Activated T-cell treated with anti-CD3 and anti-CD28 coated beads, Interleukin-2, amount 50 U/mL, for 48 hours (primary cell): ENCODE measurements at places on chromosomes 3 and 15.

DNA sequence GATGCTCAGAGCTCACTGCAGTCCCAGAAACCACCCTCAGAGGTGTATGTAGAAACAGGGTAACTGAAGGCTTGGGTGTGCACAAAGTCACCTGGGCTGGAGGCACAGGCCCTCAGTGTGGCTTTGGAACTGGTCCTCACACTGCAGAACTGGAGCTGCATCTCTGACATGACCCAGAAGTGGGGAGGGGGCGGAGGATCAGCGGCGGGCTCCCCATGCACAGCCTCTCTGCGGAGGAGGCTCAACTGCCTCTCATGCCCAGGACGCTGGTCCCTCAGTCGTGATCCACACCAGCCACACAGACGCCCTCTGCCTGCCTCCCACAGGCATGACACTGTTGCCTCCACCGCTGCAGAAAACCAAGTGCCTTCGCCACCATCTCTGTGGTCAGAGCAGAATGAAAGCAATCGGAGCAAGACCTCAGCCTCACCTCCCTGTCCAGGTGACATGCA lies 73.7 kb downstream of the TM2D3 start:
- DNase-seq = no peak

- DNase-seq = no peak
These were observed 31.9 kb downstream of the NCK1 start for GRCh38 chr3:136893848-136894443.

DNA sequence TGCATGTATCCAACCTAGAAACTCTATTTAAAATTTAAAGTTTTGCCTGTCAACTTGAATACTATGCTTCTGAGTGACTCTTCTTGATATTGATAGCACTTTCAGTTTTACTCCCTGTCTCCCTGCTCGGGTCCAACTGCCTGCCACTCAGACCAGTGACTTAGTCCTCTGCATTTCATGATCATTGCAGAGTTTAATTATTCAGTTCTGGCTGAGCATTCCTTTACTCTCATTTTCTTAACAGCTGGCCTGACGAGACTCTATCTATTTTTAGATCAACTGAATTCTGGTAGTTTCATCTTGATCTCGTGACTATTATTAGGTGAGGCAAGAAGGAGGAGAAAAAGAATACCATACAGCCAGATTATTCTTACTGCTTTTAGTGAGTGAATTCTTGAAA lies 617.4 kb downstream of the SI start:
- no peak for DNase-seq

DNA sequence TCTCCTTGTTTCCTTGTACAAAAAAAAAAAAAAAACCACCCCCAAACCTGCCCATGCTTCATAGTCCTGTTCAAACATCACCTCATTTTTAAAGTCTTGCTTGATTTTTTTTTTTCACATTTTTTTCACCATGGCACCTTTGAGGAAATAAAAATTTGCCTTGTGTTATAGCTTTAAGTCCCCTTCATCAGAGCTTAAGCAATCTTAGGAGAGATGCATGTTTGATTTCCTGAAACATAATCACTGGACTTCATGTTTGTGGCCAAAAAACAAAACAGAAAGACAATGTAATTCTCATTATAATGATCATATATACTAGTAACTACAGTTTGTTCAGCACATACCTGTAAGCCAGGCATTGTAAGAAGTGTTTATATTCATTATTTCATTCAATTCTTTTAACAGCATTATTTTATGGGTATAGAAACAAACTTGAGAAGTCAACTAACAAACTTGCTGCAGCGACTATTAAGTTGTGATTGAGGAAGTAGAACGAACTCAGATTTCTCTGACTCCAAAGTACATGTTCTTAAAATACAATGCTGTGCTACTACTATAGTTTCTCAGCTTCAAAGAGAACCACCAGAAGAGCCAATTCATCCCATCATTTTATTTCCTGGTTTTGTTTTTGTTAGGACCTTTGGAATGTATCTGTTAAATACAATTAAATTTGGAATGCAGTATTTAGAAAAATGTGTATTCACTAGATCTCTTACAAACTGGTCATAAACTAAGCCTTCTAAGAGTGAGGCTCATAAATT lies 203.8 kb downstream of the TCF12 start:
- no peak for DNase-seq

DNA sequence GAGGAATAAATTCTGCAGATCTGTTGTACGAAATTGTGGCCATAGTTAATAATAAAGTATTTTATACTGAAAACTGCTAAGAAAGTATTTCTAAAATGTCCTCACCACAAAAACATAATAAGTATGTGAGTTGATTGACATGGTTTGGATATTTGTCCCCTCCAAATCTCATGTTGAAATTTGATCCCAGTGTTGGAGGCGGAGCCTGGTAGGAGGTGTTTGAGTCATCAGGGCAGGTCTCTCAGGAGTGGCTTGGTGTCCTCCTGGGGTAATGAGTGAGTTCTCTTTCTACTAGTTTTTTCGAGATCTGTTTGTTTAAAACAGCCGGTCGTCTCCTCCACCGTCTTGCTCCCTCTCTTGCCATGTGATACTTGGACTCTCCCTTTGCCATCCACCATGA lies 424.1 kb upstream of the KCNMB2 start:
- DNase-seq = peak; percentile 19

DNA sequence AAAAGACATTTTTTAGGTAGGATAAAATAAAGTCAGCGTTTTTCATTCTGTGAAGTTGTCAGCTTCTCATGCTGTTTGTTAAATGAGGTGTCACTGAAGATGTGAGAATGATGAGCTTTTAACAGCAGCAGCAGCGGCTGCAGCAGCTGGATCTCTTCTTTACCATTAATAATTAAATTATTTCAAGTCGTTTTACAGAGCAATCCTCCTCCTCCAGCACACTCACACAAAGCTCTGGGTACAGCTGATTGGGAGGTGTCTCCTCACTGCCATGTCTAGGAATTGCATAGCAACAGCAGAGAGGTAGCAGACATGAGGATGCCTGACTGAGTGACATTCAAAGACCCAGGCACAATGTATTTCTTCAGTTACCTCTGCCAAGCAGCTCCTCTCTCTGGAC lies 46.7 kb upstream of the PLAAT1 start:
- no peak for DNase-seq

DNA sequence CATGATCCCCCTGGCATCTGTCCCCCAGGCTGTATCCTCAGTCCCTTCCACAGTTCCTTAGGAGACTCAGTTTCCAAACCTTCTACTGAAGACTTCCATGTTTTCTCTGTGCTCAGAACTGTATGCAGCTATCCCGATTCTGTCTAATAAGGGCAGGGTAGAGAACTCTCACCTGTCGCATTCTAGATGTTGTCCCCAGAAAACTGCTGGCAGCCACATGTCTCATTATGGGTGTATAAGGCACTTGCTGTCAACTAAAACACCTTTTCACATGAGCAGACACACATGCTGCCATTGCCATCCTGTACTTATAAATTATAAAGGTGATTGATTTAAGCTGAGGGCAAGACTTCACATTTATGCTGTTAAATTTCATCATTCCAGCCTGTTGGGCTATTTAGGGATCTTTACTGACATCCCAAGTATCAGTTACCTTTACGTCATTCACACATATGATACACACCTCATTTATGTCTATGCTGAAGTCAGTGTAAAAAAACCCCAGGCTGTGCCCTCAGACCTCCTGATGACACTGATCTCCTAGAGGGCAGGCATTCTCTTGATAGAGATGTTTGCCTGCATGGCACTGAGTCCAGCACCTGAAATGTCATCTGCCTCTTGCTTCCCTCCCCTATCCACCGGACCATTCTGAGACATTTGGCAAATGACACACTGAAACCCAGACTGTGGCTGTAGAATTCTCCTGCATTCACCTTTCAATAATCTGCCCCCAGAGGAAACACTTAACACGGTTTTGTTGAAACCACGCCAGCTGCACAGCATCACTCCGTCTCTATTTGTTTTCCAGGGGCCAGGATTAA lies 35.8 kb downstream of the BTD start:
- peak; percentile 35 for DNase-seq

DNA sequence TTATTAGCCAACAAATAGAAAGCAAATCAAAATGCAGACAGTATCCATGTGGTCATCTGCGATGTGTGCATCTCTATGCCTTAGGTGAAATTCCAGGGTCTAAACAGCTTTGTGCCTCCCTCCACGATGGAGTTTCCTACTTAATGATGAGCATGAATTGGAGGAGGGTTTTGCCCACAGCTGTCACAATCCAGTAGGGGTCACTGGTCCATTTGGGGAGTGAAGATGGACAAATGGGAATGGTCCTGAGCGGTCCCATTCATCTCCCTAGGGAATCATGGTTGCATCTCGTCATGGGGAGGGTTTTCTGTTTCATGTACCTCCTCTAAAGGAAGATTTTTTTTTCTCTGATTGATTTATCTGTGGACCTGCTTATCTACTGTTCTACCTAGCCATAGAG lies 358.0 kb downstream of the PTPRG start:
- no peak for DNase-seq

DNA sequence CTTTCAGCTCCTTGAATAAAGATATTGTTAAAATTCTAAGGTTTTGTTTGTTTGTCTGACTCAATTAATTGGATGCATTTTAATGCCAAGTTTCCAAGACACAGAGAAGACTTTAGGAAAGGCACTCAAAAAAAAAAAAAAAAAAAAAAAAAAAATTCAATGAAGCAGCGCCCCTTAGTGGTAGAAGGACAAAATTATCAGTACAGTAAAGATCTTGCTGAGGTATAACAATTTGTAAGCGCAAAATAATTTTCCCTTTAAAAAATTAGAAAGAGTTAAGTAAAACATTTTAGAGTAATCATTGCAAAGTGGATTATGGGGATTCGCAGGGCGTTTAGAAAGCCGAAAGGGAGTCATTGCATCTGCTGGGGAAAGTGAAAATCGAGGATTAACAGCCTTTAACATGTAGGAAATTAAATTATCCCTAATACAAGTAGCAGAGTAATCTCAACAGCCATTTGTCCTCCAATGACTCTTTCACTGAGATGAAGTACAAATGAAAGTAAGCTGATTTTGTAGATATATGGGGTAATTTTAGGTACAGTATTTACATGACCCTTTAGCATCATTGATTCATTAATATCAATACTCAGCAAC lies 5.8 kb upstream of the DIS3L start:
- DNase-seq = no peak

DNA sequence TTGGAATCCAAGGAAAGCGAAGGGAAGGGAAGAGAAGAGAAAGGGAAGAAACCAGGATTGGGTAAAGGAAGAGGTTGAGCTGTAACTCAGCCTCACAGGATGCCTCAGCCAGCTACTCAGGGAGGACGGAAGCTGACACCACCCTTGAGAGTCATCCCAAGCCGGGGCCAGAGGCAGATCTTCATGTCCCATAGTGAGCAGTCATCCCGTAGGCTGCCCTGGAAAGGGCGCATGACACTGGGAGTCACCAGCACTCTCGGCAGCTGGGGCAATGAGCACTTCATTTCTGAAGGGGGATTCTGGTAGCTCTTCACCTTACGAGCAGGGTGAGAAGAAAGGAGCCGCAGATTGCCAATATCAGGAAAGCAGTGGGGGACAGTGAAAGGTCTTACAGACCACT lies 60.1 kb upstream of the PCSK6 start:
- no peak for DNase-seq
